Stimulated activated CD4-positive, alpha-beta T cell treated with anti-CD3 and anti-CD28 coated beads, Interleukin-2, amount 100 ng/mL, for 4 hours (primary cell): ENCODE measurements at places on chromosomes 5 and 9.

DNA sequence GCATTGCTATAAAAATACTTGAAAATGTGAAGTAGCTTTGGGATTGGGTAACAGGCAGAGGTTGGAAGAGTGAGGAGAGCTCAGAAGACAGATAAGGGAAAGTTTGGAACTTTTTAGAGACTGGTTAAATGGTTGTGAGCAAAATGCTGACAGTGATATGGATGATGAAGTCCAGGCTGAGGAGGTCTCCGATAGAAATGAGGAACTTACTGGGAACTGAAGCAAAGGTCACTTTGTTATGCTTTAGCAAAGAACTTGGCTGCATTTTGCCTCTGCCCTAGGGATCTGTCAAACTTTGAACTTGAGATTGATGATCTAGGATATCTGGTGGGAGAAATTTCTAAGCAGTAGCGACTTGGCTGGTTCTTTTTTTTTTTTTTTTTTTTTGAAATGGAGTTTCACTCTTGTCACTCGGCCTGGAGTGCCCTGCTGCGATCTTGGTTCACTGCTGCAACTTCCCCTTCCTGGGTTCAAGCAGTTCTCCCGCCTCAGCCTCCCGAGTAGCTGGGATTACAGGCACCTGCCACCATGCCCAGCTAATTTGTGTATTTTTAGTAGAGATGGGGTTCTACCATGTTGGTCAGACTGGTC, 998.9 kb downstream of the TLE1 start:
- DNase-seq: no peak

- no peak for DNase-seq
Observed at GRCh38 chr9:119611565-119611964, 242.3 kb upstream of the BRINP1 start.

DNA sequence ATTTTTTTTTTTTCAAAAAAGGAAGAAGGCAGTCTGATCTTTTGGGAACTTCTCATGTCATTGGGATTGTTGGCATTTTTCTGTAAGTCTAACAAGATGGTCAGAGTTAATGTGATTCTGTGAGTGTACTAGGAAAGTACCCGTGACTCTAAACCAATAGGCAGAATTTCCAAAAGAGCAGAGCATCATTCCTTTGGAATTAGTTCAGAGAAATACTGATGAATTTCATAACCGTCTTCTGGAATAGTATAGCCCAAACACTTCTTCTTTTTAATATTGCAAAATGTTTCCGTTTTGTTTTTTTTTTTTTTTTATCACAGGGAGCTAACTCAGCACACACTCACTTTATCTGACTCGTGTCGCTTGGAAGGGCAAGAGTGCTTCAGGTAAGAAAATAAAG, 407.4 kb downstream of the DTWD2 start:
- no peak for DNase-seq

GRCh38 chr9:136059851-136060670, 35.0 kb downstream of the NACC2 start:
- DNase-seq: no peak

DNA sequence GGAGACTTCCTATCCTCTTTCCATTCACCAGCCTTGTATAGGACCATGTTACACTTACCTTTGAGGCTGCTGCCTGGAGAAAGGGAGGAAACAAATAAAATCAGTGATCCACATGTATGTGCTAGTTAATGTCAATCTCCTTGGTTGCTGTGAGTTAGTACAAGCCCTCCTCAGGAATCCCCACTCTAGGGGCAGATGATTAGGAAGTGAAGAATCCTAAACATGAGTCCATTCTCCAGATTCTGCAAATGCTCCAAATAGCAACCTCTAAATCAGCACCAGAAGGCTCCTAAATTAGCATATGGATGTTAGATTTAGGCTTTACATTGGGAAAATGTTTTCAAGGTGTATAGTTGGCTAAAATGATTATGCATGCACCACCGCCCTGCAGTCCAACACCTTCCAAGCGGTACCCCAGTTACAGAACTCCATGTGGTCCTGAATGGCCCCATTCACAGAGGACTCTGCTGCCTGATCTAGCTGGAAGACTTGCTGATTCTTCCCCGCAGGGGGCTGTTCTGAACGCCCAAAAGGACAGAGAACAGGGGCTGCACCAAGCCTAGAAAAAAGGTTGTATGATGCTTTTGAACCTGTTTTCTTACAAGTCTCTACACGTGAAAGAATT, 123.2 kb downstream of the TLE1 start:
- DNase-seq: no peak

DNA sequence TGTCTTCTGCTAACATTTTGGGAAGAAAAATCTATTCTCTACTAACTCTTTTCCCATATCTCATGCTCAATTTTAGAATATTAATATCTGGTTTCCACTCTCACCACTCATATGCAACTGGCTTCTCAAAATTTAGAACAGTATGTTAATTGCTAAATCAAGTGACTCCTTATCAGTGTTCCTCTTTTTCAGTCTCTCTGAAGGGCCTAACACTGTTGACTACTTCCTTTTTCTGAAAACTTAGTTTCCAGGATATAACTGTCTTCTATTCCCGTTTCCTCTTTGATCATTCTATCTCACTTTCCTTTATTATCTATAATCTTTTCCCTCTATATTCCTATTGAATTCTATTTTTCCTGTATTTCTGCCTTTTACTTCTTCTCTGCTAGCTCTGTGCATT, 1717.2 kb upstream of the C9orf72 start:
- DNase-seq: no peak

DNA sequence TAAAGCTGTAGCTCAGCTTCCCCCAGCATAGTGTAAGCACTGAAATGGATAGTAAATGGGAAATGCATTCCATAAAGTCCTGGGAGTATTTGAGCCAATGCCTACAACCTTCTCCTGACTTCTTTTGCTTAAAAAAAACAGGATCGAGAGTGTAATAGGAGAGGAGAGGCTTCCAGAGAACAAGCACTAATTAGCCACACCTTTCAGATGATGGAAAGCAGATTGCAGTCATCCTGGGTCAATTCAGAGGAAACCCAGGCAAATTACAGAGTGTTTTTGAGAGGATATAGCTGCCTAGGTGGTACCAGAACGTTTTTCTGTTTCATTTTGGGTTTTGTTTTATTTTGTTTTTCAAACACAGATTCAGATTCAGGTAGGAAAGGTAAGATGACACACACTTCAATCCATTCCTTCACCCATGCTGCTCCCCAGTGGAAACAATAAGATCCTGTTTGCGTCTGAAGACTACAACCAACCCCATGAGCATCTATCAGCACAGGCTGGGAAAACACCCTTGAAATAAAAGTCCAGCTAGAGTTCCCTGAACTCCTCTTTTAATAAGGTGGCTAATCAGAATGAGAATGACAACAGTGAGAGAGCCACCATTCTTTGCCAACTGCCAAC, 95.6 kb downstream of the RFK start:
- DNase-seq: no peak

GRCh38 chr5:137751869-137752491, 2.2 kb downstream of the HNRNPA0 start:
- DNase-seq: no peak

DNA sequence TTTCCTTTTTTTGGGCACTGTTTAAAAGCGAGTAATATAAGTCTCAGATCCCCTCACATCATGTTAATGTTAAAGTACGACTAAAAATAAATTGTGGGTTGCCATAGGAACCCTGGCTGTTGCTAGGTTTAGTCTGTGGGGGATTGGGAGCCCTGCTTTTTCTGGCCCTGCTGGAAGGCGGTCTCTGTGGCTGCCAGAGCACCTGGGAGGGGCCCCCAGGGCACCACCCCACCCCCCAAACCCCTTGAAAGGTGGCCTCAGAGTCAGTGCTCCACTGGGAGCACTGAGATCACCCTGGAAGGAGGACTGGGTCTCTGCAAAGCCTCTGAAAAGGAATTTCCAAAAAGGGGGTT, 66.2 kb upstream of the NEURL1B start:
- DNase-seq: no peak

DNA sequence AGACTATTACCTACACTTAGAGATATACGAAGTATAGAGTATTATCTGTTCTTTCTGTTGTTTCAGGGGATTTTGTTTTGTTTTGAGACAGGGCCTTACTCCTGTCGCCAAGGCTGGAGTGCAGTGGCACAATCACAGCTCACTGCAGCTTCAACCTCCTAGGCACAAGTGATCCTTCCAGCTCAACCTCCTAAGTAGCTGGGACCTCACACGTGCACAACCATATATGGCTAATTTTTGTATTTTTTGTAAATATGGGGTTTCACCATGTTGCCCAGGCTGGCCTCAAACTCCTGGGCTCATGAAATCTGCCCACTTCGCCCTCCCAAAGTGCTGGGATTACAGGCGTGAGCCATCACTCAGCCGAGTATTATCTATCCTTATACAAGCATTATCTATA, 45.9 kb downstream of the SUSD1 start:
- no peak for DNase-seq

DNA sequence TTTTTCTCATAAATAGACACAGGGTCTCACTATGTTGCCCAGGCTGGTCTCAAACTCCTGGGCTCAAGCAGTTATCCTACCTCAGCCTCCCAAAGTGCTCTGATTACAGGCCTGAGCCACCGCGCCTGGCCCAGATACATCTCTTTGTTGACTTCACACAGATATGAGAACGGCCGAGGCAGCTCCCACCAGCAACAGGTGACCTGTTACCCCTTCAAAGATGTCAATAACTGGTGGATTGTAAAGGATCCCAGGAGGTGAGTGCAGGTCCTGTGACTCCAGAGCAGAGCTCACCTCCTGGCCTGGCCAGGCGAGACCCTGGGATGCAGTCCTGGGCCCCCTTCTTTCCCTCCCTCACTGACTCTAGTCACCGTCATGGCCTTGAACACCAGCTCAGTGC, 9.2 kb downstream of the POMT1 start:
- no peak for DNase-seq

- no peak for DNase-seq
Observed at GRCh38 chr9:126702151-126703001, 88.6 kb downstream of the LMX1B start.

GRCh38 chr5:43245724-43246385, 53.8 kb downstream of the NIM1K start:
- no peak for DNase-seq

DNA sequence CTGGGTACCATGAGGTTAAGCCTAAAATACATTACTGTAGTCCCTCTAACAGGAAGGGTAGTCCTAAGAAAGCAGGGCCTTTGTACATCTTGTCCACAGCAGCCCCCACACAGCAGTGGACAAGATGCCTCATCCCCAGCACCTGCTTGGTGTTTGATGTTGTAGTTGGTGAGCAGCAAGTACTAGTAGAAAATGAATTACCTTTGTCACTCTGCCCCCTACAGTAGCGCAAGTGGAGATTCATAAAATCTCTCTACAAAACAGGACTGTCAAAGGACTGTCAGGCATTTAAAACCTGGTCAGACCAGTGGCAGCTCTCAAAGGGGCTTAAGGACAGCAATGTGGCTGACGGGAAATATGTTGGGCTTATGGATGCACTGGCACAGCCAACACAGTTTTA, 122.5 kb downstream of the TMEM174 start:
- no peak for DNase-seq

GRCh38 chr9:129455151-129455995, 165.5 kb downstream of the C9orf50 start:
- no peak for DNase-seq

DNA sequence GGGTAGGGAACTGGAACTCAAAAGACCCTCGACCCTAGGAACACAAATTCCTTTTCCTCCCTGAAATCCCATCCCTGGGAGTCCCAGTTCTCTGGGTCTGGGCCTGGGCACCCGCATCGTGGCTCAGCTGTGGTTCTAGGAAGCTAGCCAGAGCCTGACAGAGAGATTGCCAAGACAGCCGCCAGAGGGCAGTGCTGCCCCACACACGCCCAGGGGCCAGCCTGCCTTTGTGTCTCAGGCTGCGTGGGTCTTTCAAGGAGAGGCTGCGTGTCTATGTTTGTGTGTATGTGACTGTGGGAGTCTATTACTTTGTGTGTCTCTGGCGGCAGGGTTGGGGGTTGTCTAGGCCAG, 32.0 kb upstream of the TTLL11 start:
- peak; percentile 68 for DNase-seq

GRCh38 chr5:172741206-172741582, 29.8 kb downstream of the DUSP1 start:
- DNase-seq: no peak

DNA sequence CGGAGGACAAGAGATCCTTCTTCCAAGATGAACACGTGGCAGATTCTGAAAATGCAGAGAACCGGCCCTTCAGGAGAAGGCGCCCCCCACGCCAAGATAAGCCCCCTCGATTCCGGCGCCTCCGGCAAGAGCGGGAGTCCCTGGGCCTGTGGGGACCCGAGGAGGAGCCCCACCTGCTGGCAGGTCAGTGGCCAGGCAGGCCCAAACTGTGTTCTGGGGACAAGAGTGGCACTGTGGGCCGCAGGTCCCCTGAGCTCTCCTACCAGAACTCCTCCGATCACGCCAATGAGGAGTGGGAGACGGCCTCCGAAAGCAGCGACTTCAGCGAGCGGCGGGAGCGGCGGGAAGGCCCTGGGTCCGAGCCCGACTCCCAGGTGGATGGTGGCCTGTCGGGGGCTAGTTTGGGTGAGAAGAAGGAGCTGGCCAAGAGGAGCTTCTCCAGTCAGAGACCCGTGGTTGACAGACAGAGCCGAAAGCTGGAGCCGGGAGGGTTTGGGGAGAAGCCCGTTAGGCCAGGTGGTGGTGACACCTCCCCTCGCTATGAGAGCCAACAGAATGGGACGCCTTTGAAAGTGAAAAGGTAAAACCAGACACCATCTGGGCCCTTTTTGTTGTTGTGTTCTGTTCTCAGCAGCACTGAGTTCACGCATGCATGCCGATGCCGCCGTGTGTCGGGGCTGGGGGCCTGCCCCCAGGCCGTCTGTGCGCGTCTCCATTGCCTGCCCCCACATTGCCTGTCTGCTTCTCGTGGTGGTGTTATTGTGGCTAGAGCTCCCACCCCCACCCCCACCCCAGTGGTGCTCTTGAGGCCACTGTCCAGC, 26.6 kb upstream of the POMT1 start:
- DNase-seq: no peak

- DNase-seq: no peak
Observed at GRCh38 chr9:96413302-96414221, 4.6 kb downstream of the ZNF367 start.

DNA sequence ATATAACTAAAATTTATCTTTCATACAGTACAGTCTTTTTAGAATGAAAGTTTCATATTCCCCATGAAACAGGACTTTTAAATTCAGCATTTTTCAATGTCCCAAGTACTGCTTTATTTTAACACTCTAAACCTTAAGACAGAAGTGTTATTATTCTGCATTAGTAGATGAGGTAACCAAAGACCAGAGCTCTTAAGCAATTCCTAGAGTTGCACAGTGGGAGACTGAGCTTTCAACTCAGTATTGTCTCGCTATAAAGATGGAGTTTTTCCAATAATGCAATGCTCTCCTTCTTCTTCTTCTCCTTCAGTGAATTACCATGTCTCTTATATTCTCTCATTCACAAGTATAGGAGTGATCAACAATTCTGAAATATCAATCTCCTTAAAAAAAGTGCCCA, 479.7 kb downstream of the CETN3 start:
- no peak for DNase-seq
